AG08395 (cell line): ENCODE measurements at places on chromosomes 4 and X.
A peak's percentile ranks its signal among the peaks of the same experiment; 100 is the strongest.

DNA sequence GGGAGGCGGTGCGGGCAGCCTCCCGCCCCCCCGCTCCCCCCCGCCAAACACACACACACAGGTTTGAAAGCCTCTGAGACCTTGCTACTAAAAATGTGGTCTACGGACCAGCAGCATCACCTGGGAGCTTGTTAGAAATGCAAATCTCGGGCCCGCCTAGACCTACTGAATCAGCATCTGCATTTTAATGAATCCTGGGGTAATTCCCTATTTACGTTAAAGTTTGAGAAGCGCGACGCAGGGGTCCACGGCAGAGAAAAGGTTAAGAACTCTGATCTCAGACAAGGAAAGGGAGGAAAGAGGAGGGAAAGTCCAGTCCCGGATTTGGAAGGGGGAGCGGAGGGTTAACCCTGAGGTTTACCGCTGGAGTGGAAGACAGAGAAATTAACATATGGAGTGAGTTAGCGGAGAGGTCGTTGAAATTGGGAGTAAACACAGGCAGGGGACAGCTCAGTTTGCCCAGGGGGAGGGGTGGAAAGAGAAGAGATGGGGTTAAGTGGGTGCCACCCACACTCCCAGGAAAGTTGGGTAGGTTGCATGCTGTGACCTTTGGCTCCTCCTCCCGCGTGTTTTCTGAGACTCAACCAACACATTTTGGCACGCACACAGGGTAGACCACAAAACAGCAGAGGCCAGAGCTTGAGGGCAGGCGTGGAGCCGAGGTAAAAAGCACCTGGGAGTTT is 483.6 kb downstream of the BCOR start:
- DNase-seq = no peak

GRCh38 chr4:41880840-41881831 is 54.1 kb upstream of the TMEM33 start:
- DNase-seq = peak; percentile 16

DNA sequence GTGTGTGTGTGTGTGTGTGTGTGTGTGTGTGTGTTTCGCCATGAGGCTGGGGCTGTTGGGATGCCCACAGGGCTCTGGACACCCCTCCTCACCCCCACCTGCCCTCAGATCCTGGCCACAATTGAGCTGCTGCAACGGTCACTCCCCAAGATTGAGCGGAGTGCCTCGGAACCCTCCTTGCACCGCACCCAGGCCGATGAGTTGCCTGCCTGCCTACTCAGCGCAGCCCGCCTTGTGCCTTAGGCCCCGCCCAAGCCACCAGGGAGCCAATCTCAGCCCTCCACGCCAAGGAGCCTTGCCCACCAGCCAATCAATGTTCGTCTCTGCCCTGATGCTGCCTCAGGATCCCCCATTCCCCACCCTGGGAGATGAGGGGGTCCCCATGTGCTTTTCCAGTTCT is 10.2 kb downstream of the ARAF start:
- DNase-seq = no peak

DNA sequence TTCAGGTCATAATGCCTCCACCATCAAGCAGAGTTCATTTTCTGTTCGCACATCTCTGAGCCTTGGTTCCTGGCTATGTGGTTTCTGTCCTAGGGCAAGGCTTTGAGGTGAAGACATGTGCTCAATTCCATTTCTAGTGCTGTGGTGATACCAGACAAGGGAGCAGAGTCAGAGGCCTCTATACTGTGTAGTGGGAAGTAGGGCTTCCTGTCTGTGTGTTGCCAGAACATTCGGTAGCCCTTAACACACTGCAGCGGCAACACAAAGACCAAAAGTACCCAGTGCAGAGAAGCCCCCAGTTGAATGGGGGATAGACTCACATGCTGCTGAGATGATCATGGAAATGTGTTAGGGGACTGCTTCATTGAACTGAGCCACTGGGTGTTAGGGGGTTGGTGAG is 56.4 kb downstream of the STARD8 start:
- DNase-seq = no peak

GRCh38 chr4:101643186-101643837 is 147.2 kb upstream of the BANK1 start:
- DNase-seq = no peak

- DNase-seq = no peak
These were observed 143.4 kb upstream of the VCX3A start for GRCh38 chrX:6678313-6678712.

DNA sequence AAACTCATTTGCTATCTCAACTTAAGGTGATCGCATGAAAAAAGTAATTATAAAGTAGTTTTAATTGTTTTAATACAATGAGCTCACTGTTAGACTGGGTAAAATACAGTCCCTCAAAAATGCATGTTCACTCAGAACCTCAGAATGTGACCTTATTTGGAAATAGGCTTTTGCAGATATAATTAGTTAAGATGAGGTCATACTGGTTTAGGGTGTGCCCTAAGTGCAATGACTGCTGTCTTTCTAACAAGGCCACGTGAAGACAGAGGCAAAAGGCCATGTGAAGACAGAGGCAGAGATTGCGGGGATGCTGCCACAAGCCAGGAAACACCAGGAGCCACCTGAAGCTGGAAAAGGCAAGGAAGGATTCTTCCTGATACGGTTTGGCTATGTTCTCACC is 262.1 kb downstream of the NKX6-1 start:
- no peak for DNase-seq

- peak; percentile 74 for DNase-seq
These were observed 105.4 kb upstream of the TBC1D9 start for GRCh38 chr4:140861359-140862176.

GRCh38 chr4:30721185-30722091 is 1.3 kb downstream of the PCDH7 start:
- DNase-seq = no peak

- no peak for DNase-seq
These were observed 100.7 kb upstream of the HCCS start for GRCh38 chrX:11010476-11010875.

DNA sequence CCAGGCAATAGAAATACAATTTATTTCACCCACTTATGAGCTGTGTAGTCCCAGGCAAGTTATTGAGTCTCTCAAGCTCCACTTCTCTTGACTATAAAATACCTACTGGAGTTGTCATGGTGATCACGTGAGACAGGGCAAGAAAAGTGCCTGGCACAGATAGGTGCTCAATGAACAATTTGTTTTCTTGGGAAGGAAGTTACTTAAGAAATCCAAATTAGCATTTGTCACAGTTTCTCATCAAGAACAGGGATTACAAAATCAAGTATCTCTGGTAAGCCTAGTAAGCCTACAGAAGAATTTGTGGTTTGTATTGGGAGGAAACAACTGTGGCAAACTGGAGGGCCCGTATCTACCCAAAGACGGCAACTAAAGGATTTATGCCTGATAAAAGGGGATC is 37.5 kb upstream of the RASGEF1B start:
- no peak for DNase-seq

DNA sequence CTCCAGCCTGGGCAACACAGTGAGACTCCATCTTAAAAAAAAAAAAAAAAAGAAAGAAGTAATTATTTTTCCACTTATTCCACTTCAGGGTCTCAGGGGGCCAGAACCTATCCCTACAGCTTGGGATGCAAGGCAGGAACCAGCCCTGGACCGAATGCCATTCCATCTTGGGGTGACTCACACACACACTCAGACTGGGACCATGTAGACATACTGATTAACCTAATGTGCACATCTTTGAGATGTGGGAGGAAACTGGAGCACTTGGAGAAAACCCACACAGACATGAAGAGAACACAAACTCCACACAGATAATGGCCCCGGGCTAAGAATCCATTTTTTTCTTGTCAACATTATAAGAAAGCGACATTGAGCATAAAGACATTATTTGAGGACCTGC is 132.5 kb downstream of the PTTG2 start:
- DNase-seq = no peak

DNA sequence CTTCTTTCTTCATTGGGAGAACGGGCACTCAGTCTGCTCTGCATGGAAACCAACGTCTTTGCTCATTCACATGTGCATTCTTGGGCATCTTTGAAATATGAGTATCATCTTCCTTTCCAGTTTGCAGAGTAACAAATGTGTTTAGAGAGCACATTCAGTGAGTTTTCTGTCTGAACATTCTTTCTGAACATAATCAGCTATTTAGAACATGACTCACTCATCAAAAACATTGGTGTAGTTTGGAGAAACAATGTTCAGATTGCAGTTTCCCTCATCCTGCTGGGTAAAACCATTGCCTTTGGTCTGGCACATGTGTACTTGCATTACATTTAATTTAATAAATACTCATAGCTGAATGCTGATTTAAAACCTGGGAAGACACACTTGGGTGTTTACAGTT is 81.5 kb upstream of the F9 start:
- DNase-seq = no peak

GRCh38 chr4:187090401-187090800 is 366.7 kb upstream of the FAT1 start:
- DNase-seq = no peak

DNA sequence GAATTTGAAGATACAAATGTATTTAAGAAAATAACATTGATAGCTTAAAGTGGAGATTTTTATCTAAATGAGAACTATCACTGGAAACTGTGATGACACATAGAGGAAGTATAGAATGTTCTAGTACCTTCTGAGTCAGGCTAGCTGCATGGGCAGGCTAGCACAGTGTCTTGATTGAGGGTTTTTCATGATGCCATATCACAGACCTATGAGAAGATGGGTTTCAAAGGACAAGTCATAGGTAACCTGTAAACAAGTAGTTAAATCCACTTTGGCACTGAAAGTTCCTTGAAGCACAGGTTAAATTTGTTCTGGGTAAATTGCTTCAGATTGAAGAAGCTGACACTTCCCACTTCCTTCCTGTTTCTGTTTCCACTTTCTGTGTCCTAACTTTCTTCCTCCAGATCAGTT is 48.2 kb upstream of the CDKN2AIP start:
- DNase-seq = no peak

- no peak for DNase-seq
These were observed 272.7 kb upstream of the TAPT1 start for GRCh38 chr4:16498978-16499377.

- peak; percentile 73 for DNase-seq
These were observed 43.6 kb downstream of the RTL9 start for GRCh38 chrX:110402091-110402849.

GRCh38 chr4:185734214-185734613 is 77.8 kb downstream of the SORBS2 start:
- DNase-seq = no peak

GRCh38 chr4:89259301-89260028 is 48.1 kb downstream of the GPRIN3 start:
- no peak for DNase-seq

DNA sequence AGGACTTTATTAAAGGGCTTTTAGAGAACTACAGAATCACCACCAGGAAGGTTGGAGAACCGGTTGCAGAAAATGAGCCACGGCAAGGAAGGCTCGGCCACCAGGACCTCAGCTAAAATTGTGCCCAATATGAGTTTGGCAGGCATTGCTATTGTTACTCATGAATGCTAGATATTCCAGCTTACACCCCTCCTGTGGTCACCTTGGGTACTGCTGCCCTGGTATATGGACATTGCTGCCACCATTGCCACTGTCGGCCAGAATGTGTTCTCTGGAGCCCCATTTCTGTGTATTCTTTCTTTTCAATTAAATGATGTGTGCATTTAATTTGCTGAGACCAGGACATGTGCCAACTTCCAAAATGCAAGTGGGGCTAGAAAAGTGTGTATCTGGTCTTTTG is 626.7 kb upstream of the BOD1L1 start:
- DNase-seq = peak; percentile 38

DNA sequence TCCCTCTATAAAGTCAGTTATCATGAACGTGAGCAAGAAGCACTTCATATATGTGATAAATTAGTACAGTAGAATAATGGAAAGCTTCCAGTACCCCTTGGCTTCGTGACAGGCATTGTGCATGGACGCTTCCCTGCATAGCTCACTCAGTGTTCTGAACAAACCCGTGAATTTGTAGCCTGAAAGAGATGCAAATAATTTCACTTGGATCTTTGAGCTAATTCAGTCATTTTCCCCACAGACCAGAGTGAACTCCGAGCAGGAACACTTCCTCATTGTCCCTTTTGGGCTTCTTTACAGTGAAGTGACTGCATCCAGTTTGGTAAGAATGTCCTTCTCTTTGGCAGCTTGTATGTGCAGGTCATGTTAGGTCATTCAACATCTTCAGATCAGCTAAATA is 50.1 kb downstream of the ADD1 start:
- no peak for DNase-seq

- no peak for DNase-seq
These were observed 169.6 kb upstream of the MXRA5 start for GRCh38 chrX:3516051-3516541.

GRCh38 chr4:28562913-28563312 is 1702.3 kb downstream of the STIM2 start:
- no peak for DNase-seq

GRCh38 chr4:63211375-63211774 is 1197.9 kb downstream of the TECRL start:
- DNase-seq = no peak

DNA sequence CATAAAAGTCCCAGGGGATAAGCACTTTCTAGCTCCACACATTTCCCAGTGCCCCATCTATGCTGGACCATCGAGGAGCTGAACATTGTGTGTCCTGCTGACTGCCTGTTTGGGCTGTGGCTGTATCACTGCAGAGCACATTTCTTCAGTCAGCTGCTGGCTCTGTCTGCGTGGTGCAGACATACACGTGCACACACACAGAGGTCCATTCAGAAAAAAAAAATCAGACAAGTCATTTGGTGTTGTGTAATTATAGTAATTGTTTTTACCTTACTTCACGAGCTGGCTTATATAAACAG is 1.1 kb upstream of the PDLIM3 start:
- DNase-seq = no peak

- no peak for DNase-seq
These were observed 1.4 kb downstream of the DDX3X start for GRCh38 chrX:41335198-41335957.

DNA sequence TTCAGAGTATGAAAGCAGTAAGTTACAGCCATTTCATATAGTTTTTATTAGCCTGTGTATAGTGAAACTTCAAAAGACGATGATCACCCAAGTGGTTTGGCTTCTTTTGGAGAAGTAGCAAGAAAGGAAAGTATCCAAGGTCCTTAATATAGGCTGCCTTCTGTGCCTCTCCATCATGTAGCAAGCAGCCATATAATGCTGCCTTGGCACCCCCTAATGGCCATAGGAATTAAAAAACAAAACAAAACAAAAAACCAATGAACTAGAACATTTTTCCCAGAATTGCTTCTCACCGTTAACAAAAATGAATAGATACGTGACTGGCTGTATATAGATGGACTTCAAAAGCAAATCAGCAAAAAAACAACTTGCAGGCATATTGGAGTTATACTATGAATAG is 18.9 kb downstream of the LAMP2 start:
- no peak for DNase-seq

DNA sequence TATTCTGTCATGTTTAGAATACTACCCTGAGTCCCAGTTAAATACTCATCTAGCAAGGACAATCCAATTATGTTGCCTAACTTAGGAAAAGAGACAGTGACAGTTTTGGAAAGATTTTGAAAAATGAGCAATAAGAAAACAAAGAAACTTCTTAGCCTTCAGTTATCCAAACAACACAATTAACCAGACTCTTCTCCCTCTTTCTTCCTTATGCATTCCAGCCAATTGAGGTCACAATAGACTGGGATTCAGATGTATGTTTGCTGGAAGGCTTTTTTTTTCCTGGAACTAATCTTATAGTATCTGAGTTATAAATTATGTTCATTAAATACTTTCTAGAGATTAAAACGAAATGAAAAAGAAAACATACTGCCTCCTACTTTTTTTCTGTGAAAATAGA is 109.6 kb downstream of the GUCY2F start:
- no peak for DNase-seq

GRCh38 chr4:123599061-123599919 is 202.7 kb downstream of the SPRY1 start:
- peak; percentile 17 for DNase-seq
